ENCODE measurements at places on chromosomes 4 and X. TPM values are rescaled to one million over a fixed set of nuclear protein-coding genes. Genes with fewer than 3 reads are reported as not detected.

CD38 gene
- total RNA-seq = 9.4 TPM

TRPC3 gene
- not detected for total RNA-seq

PCDH7 gene
- total RNA-seq = 1.8 TPM

CXorf66 gene
- total RNA-seq = not detected

ITM2A gene
- 25.7 TPM for total RNA-seq

CFI gene
- total RNA-seq = 27.7 TPM

GNRHR gene
- total RNA-seq = not detected

TREX2 gene
- 2.0 TPM for total RNA-seq

MAGEA2B gene
- total RNA-seq = not detected
